Thyroid gland (tissue), 4 donors: ENCODE measurements at places on chromosomes 12 and 14.

- no peak for DNase-seq
Measured at GRCh38 chr14:24705840-24706239, 71.8 kb upstream of the GZMB start.

DNA sequence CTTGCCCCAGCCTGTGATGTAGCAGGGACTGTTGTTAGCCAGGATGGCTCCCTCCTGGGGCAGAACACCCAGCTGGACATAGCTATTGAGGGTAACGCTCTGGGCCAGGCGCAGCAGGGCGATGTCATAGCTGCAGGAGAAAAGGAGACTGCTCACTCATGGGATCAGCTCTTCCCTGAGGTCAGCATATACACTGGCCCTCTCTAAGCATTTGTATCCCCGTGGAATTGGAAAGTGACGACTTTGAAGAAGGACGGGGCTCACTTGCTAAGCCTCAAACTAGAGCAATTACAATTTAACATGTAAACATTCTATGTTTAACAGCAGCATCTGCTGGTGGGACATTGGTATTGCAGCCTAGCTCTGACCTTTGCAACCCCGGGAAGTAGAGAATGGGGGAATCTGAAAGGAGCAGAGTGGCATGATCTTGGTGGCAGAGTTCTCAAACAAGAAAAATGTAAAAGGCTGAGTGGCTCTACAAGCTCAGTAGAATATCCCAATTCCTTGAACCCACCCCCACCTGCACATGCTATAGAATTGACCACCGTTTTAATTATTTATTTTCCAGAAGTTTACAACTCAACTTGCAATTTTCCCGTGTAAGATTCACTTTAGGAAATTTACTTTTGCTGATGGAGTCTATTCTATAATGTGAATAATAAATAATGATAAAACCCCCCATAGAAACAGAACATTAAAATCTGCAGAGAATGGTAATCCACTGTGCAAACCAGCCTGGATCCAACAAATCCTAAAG, 5.0 kb downstream of the CELA1 start:
- DNase-seq, result peak; percentile 67

GRCh38 chr12:75172611-75173010, 37.0 kb downstream of the KCNC2 start:
- DNase-seq, result no peak

GRCh38 chr12:95339086-95339788, 121.6 kb downstream of the VEZT start:
- DNase-seq, result no peak

DNA sequence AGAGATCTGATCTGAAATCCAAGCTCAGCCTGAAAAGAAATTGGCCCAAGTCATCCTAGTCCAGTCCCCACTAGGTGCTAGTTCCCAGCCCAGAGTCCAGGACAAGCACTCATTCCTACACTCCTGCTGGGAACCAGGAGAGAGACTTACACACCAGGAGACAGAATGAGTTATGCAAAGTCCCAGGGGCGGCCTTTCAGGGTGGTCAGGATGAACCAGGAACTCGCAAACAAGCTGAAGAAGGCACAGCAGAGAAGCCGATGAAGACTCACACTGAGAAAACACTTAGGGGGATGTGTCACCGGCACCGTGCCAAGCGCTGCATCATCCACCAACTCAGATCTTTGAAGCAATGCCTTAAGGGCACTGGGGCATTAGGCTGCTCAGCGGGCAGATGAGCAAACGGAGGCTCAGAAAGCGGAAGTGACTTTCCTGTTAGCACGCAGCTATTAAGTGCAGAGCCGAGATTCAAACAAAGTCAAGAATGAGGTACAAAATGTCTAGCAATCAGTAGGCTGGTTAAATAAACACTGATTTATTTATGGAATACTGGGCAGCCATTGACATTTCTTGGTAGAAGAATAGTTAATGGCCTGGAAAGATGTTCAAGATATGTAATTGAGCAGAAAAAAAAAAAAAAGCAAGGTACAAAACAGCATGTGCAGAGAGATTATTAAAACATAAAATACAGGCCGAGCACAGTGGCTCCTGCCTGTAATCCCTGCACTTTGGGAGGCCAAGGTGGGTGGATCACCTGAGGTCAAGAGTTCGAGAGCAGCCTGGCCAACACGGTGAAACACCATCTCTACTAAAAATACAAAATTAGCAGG, 78.7 kb downstream of the LRRC74A start:
- peak; percentile 54 for DNase-seq

GRCh38 chr12:20183563-20183962, 184.8 kb upstream of the PDE3A start:
- DNase-seq, result no peak

DNA sequence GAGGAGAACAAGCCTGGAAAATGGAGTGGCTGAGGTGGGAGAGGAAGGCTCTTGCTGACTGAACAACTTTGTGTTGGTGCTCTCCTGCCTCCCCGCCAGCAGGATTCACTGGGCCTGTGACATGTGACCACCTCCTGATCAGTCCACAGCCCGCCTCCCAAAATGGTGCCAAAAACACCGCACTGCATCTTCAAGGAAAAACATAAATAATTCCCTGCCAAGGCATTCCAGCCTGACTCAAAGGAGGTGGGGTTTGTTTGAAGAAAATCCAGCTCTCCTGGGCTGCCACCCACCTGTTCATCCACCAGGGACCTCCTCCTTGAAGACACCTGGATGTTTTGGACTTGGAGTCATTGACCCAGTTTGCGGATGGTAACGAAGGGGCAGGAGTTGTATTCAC, 83.8 kb upstream of the PIWIL1 start:
- no peak for DNase-seq
